ENCODE measurements at places on chromosomes 3 and 15.
A peak's percentile ranks its signal among the peaks of the same experiment; 100 is the strongest.

DNA sequence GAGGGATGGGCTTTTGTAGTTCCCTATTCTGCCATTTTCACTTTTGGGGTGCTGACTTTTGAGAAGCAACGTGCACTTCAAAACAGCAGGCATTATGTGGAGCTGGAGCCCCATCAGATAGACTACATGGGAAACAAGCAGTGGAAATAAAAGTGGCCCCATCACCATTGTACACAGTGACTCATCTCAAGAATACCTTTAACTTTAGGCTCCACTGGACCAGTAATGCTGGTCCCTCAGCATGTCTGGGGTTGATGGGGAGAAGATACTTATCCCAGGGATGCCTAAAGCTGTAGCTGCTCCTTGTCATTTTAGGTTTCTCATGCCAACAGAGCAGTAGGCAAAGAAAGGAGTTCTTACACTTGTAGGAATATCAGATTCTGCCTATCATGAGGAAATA lies 45.0 kb downstream of the LSM3 start:
- no peak for DNase-seq

- no peak for DNase-seq
Measured at GRCh38 chr15:74891469-74891868, 1.6 kb downstream of the MPI start.

GRCh38 chr15:51060030-51060673 lies 34.6 kb downstream of the TNFAIP8L3 start:
- DNase-seq = no peak

DNA sequence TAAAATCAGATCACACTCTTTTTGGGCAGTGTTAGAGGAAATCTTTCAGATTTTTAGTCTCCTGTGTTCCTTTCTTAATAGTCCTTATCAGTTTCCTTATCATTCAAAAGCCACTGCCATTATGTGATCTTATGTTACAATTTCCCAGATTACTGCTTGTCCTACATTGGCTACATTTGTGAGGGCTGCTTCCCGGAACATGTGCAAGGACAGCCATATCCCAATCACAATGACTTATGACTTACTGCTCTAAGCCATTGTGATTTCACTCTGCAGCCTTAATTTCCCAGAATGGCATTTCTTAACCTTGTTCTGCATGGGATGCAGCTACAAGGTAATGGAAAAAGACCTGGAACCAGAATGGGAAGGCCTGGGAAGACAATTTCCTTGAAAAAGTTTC lies 125.1 kb upstream of the PPP2R3A start:
- no peak for DNase-seq

DNA sequence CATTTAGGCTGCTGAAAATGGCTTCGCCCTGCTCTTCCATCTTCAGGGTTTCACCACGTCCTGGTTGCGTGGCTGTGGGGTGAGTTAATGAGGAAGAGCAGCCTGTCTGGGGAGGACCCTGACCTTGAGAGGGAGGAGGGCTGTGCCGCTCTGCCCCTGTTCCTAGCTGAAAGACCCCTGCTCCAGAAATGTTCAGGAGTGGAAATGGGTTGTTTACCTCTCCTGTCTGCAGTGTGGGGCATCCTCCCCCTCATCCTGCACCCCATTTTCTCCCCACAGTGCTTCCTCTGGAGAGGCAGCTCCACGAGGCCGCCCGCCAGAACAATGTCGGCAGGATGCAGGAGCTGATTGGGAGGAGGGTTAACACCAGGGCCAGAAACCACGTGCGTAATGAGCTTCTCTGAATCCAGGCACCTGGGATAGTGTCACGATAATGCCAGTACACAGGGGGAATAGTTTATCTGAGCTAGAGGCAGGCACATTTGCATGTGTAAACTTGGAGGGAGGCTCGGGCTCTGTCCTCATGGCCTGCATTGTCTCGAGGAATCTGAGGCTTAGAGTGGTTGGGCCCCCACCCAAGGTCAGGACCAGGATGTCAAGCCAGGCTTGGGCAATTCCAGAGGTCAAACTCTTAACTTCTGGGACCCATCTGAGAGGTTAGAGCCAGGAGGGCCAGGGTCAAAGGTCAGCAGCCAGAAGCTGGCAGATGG lies 4.0 kb downstream of the ANKDD1A start:
- DNase-seq = no peak

DNA sequence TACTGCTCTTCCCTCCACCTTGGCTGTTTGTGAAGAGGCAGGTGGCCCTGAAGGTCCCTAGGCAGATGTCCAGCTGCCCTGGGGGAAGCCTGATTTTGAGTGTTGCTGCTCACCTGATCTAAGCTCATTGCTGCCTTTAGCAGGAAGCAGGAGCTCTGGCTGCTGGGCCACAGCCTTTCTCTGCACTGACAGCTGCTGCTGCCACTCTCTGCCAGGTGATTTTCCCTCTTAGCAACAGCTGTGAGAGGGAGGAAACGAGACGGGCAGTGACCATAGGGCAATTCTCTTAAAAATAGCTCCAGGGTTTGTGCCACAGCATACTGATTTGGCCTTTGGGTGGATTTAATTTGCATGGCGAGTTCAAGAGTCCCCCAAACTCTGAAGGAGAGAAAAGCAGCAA lies 415.8 kb upstream of the SEMA6D start:
- DNase-seq = no peak

DNA sequence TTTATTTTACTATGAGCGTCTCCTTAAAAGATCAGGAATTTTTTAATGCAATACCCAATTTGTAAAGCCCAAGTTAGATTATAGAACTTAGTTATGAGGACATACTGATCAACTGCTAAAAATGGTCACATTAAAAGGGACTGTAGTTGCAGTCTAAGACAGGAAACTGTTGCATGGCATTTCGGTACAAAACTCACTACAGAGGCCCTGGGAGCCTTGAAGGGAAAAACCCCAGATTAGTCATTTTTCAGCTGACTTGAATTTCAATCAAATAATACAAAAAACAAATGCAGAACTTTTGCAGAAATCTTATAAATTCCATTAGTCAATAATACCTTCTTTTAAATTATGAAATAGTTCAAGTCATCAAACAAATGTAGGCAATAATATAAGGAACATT lies 6.9 kb upstream of the PTX3 start:
- DNase-seq = peak; percentile 74

DNA sequence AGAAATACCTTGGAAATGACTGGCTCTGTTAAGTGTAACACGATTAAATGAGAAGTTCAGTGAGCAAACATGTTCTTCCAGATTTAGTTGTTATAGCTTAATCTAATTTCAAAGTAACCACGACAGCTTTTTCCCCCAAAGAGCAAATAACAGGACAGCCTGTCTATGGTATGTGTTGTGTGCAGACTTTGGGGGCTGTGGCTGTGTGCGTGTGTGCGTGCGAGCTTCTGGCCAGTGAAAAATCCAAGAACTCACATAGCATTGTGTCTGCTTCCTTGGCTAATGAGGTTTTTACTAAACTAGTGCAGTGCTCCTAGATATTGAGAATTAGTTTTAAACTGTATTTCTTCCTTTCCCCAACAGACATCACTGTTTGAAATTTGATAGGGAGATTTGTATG lies 167.1 kb downstream of the CACNA1D start:
- DNase-seq = no peak

DNA sequence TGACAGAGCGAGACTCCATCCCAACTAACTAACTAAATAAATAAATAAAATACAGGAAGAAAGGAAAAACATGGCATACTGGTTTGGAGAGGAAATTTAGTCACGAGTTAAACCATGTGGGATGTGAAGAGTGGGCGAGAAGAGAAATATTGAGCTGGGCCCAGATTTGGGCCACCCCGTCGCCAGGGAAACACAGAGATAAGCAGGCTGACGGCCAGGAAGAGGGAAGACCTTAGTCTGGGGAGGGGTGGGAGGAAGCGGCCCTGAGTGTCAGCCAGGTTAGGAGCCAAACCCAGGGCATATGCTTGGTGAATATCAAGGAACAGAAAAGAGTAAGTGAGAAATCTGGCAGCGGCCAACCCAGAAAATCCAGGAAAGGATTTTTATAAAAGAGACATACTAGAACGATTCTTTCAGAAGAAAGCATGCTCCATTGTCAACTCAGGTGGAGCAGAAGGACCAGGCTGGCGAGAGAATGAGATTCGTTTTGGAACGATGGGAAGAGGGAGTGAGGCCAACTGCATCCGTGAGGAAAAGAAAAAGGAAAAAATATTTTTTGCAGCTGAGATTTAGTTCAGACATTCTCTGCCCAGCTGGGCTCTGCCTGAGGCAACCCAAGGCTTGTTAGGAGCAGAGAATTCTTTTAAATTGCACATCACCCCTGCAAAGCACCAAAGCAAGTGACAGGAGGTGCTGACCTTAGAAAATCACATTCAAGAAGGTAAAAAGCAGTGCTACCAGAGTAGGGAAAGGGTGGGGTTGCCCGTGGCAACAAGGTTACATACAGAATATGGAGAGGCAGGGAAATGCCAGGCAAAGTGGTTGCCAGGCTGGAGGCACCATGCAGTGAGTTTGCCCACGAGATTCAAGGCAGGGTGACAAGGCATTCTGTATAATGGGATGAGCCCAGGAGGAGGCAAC lies 59.3 kb upstream of the RAD18 start:
- DNase-seq = no peak

- no peak for DNase-seq
Measured at GRCh38 chr3:49198161-49198560, 26.8 kb downstream of the KLHDC8B start.

GRCh38 chr3:12663401-12663935 lies 449 bp downstream of the RAF1 start:
- DNase-seq = no peak

- peak; percentile 92 for DNase-seq
Measured at GRCh38 chr15:58526647-58527192, 94.9 kb downstream of the LIPC start.

- no peak for DNase-seq
Measured at GRCh38 chr3:120470870-120471269, 20.1 kb upstream of the FSTL1 start.

GRCh38 chr3:142319912-142320311 lies 94.5 kb upstream of the GK5 start:
- no peak for DNase-seq

DNA sequence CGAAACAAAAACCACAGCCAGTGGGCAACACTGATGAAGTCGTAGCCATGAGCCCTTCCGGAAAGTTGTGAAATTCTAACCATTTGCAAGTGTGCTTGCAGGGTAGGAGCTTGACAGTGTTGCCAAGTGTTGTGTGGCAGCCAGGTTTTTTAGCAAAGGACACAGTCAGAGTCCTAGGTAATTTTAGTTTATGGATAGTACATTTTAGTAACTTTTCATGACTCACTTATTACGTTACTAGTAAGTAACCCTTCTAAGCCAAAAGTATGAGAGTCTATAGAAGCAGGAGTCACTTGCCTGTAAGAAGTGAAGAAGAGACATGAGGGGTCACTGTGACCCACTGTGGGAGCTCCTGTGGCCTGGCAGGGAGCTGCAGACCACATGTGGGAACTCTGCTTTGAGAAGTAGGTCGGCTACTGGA lies 54.8 kb upstream of the ADPGK start:
- peak; percentile 60 for DNase-seq

- no peak for DNase-seq
Measured at GRCh38 chr15:45187578-45187893, 230 bp downstream of the SHF start.

DNA sequence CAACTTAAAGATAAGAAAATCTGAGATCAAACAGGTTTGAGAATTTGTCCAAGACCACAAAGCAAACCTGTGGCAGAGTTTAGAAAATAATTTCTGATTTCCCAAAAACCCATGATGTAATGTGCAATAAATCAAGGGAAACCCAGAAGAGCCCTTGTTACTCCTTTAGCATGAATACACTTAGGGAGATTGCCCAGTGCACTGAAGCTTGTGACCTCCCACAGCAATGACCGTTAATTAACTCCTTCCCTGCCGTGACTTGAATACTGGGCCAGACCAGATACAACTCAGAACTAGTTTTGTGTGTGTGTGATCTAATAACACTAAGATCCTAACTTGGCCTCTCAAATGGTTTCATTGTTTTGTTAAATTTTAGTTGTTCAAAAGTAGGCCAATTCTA lies 2.5 kb downstream of the PRKAR2A start:
- no peak for DNase-seq

GRCh38 chr3:133461291-133461690 lies 61.4 kb downstream of the BFSP2 start:
- no peak for DNase-seq

DNA sequence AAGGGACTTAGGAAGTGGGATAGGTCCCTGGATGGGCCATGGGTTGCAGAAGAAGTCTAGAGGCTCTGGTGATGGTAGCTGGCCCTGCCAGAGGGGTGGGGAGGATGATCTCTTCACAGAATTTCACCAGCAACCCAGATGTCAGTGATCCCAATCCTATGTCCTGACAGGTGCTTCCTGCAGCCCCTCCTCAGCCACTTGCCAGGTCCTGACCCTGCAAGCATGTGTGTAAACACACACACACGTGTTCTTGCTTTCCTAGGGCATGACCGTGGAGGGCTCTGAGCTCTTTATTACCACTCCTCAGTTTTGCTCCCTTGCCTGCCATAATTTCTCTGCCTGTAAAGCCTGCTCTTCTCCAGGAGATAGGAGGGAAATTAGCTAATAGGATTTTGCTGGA lies 12.5 kb downstream of the TEX264 start:
- no peak for DNase-seq

DNA sequence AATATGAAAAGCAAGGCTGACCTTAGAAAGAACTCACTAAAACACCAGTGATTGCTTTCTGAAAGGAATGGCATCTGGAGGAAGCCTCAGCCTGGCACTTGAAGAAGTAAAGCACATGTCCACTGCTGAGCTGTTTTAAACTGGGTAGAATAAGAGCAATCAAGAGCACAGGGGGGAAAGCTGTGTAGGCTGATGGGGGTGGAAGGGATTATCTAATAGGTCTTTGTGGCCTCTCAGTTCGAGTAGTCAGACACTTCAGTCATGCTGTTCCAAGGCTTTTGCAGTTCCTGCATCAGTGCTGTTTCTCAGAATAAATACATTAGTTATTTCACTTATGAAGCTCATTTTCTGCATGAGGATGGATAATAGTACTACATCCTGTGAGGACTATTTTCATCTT lies 22.6 kb downstream of the CCDC191 start:
- no peak for DNase-seq

DNA sequence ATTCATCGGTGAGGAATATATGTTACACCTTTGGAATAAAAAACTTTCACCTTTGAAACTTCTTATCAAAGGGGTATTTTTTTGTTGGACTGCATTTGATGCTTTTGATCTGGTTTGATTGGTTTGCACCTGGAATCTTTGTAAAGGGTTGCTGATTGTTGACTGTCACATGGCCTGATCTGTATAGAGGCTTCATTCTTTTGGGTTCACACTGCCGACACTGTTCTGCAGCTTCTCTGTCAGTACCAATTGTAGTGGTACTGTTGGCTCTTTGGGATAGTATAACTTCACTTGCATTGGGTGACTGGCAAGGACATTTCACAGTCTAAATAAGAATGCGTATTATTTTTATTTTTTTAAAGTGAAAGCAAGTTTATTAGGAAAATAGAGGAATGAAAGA lies 155.7 kb downstream of the DOCK3 start:
- no peak for DNase-seq

GRCh38 chr3:123483146-123483545 lies 34.3 kb upstream of the ADCY5 start:
- no peak for DNase-seq

All from AML-193 (cell line).